GM12865 (cell line): ENCODE measurements at places on chromosomes 11 and 22.

DNA sequence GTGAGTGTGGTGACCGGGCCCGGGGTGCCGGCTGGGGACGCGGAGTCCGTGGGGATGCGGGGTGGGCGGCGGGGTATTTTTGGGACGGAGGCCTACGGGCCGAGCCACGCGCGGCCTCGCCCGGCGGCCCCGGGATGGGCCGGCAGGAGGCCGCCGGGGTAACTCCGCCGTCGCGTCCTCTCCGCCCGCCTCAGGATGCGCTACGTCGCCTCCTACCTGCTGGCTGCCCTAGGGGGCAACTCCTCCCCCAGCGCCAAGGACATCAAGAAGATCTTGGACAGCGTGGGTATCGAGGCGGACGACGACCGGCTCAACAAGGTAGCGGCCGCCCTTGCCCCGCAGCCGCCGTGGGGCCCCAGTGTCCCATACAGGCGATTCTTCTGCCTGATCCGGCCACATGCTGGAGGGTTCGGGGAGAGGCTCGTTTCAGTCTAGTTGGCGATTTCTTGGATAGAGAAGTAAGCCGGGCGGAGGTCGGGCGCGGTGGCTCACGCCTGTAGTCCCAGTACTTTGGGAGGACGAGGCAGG is 337 bp downstream of the RPLP2 start:
- DNase-seq: peak; percentile 46

DNA sequence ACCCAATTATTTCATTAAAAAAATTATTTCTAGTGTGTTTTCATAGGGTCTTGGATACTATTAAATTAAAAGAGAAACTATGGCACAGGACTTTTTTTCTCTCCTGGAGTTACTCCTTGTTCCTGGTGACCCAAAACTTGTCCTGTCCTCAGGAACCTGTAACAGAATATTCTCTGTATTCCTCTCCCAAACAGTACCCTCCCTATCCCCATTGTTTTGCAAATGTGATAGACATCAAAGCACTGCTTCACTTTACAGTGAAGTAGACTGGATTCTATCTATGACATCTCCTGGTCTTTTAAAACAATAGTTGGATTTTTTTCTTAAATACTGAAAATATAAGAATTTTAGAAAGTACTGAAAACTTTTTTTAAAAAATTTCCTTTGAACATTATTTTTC is 37.2 kb downstream of the FAR1 start:
- no peak for DNase-seq

DNA sequence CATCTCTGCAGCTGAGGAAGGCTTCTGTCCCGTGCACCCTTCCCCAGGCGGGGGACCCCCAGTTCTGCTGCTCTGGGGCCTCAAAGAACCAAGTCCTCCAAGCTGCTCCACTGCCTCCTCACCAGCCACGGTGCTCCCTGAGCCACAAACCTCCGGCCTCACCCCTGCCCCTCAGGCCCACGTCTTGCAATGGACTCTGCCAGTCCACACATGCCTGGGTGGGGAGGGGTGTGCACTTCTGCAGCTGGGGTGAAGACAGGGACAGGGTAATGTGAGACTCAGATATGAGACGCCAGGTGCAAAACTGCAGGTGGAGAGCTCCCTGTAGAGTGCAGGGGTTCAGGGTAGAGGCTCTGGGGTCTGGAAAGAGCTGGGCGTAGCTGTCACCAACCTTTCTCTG is 3.2 kb upstream of the PTDSS2 start:
- DNase-seq: no peak

DNA sequence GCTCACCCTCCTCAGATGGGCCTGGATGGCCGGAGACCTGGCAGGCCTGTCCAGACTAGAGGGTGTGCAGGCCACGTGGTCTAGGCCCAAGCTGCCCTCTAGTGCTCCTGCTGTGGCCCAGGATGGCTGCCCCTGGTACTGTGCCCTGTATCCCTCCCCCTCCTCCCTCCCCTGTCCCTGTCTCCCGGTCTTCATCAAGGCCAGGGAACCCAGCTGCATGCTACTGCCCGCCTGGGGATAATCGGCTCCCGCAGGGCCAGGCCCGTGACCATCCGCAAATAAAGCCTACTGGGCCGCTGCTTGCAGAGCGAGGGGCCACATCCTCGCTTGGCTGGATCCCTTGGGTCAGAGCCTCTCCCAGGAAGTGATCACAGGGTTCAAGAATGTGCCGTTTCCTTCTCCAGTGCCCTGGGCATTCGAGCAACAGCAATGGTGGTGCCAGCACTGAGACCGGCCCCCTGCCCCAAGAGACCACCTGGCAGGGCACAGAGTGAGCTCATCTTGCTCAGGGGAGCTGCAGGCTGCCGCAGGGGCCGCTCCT is 51.1 kb downstream of the WNT7B start:
- no peak for DNase-seq

- peak; percentile 45 for DNase-seq
Observed at GRCh38 chr11:68460741-68461574, at the start of gene PPP6R3. TSS of gene PPP6R3 (plus strand) at chr11:68460752. CDS start at chr11:68537665, 76,913 bp downstream.

DNA sequence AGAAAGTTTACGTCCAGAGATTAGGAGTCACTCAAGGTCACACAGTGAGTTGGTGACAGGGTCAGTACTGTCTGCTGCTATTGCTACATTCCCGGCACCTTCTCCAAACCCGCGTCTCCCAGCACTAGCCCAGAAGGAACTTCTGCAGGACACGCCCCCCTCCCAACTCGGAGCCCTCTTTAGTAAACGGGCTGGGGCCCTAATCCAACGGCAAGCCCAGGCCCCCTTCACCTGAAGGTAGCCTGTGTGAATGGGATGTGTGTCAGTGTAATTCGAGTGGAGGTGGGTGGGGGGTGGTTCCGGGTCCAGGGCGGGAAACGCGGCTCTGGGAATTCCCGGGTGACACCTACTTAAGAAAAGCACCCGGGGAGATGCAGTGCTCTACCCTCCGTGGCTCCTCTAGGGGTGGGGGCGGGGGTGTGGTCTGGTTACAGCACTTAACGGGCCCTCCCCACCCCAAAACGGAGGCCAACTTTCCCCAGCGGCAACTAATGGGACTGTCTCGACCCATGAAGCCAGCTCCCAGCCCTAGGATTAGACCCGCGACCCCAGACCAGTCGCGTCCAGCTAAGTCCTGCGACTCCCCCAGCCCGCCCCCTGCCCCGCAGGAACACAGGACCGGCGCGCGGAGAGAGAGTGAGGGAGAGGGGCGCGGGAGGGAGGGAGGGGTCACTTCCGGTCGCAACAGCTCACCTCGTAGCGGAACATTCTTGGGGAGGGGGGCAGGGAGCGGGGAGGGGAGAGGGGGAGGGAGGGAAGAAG is 468 bp downstream of the PATL1 start:
- DNase-seq: peak; percentile 77

- peak; percentile 21 for DNase-seq
Observed at GRCh38 chr11:35038211-35038928, 100.6 kb upstream of the CD44 start.

DNA sequence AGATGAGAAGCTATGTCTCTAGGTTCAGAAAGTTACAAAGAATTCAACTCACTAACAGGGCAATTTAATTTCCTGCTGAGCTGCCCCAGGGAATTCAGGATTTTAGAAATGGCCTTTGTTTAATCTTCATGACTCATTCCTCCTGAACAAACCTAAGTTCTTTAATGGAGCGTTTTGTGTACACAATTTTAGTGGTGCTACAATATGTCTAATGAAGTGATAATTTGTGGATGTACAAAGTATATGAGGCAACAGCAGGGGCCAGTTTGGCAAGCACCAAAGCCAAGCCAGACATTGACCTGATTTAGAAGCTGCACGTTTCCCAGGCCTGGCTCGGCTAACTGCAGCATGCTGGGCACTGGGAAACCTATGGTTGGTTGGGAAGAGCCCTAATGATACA is 34.4 kb upstream of the HEPHL1 start:
- DNase-seq: no peak

GRCh38 chr11:122737951-122738693 is 82.6 kb downstream of the UBASH3B start:
- DNase-seq: no peak

- DNase-seq: peak; percentile 31
Observed at GRCh38 chr11:14454861-14455632, 44.6 kb downstream of the COPB1 start.

DNA sequence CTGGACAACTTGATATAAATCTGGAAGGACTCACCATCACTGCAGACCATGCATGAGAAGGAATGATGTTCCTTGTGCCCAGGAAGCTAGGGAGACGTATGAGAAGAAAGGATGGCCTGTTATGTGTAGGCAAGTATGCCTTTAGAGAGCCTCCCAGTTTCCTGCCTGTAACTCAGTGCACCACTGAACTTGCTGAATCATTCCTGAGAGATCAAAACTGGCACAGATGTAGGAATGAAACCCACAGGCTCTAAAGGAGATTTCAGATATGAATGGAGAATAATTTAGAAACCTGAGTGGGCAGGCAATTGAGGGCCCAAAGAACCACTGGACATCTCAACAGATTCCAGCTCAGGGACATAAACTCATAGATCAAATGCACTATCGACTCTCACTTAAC is 38.4 kb upstream of the PRSS23 start:
- DNase-seq: no peak

GRCh38 chr11:33185756-33186155 is 24.5 kb upstream of the CSTF3 start:
- DNase-seq: no peak

DNA sequence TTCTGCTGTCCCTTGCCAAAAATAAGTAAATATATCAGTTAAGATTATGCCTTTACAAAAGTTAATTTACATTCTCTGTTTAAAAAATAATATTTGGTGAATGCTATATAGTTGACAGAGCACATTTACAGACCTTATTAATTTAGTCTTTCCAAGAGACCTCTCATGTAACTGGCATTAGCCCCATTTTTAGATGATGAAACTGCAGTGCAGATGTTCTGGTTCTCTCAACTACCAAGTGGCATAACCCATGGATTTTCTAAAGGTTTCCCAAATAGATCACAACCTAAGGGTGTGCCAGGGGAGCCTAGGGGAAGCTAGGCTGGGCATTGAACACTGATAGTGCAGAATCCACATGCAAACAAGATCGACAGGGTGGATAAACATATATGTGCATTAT is 88.5 kb downstream of the RNF169 start:
- DNase-seq: no peak

GRCh38 chr11:106925245-106925644 is 93.0 kb downstream of the GUCY1A2 start:
- no peak for DNase-seq

- no peak for DNase-seq
Observed at GRCh38 chr11:72690166-72690565, 15.9 kb upstream of the PDE2A start.

GRCh38 chr22:48237466-48238283 is 1475.2 kb downstream of the TBC1D22A start:
- DNase-seq: no peak

GRCh38 chr22:39134366-39135091 is 18.0 kb downstream of the CBX7 start:
- no peak for DNase-seq

GRCh38 chr11:70471254-70471653 is 72.9 kb downstream of the CTTN start:
- DNase-seq: peak; percentile 76

GRCh38 chr22:23789121-23789520 is 2.4 kb downstream of the SMARCB1 start:
- DNase-seq: no peak

GRCh38 chr11:113265362-113265761 is 49.0 kb upstream of the TTC12 start:
- no peak for DNase-seq

- DNase-seq: no peak
Observed at GRCh38 chr11:78651136-78651775, 76.6 kb upstream of the NARS2 start.

- DNase-seq: peak; percentile 59
Observed at GRCh38 chr22:21009638-21010425, 5.1 kb upstream of the P2RX6 start.

DNA sequence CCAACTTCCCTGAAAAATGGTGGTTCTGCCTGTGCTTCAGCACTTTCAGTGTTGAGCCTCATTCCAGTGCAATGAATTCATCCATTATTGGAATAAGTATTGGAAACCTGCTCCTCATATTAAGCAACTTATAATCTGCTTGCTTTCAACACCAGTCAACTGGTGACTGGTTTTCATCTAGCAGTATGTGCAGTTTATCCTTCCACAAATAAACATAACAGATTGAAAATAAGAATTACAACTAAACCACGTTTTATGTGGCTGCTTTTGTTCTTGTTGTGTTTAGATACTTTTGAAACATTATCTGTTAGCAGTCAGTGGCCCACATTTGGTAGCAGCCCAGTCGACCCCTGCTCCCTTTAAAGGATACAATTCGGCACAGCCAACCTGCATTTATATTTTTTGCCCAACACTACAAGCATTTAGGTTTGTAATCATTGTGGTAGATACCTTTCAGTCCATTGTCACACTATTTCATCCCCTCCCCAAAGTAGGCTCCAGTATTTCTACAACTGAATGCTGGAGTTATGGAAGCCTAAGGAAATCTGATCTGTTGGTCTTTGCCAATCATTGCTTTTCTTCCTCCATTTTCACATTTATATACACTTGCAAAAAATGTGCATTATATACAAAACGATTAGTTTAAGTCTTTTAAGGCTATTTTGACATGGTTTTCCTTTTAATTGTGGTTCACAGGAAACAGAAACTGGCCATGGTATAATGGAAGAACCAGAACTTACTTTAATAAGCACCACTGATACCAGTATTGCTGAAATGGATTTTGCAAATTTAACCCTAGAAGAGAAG is 13.1 kb downstream of the TAF1D start:
- DNase-seq: no peak

DNA sequence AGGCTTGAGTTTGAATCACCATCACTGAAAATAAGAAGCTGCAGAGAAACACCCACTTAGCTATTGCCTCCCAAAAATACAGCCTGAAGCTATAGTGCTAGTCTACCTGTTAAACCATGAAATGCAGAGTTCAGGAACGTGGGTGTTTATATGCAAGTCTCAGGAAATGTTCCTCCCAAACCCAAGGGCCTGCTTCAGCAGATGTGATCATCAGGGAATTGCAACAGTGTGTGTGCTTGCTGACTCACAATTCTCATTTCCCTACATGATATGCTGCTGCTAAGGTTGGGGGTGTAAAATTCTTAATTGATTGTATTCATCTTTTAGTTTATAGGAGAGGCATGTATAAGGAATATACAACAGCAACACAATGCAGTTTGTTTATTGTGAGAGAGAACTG is 49.6 kb downstream of the NUP98 start:
- DNase-seq: no peak

- peak; percentile 60 for DNase-seq
Observed at GRCh38 chr11:38791346-38791961, 2193.4 kb upstream of the RAG2 start.

DNA sequence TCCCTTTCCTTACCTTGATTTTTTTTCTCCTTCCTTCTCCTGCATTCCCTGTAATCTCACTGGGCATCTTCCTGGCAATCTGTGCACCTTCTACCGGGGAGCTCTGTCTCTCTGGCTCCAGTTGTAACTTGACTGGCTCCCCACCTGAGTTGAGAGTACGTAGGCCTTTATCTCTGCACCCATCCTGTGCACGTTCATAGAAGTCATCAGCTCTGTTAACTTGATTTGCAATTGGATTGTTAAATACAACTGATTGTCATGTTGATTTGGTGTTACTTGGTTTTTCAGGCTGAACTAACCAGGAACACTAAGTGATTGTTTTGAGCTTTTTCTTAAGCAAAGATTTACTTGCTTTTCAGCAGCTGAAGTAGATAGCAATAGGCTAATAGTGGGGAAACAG is 11.8 kb downstream of the SWAP70 start:
- DNase-seq: no peak

GRCh38 chr22:21032868-21033688 is 717 bp upstream of the SLC7A4 start:
- DNase-seq: no peak

- no peak for DNase-seq
Observed at GRCh38 chr11:115217726-115218311, 286.4 kb downstream of the CADM1 start.

- no peak for DNase-seq
Observed at GRCh38 chr22:25201557-25202273, 2.1 kb downstream of the CRYBB3 start.

- no peak for DNase-seq
Observed at GRCh38 chr22:35380013-35380412, 883 bp upstream of the HMOX1 start.
